EH (cell line): ENCODE measurements at places on chromosomes 11 and 22.

- DNase-seq, result peak; percentile 35
These were observed 17.3 kb downstream of the APOL2 start for GRCh38 chr22:36221799-36222751.

GRCh38 chr11:10457901-10458300, 2.8 kb downstream of the AMPD3 start:
- no peak for DNase-seq

GRCh38 chr11:115521825-115522224, 17.6 kb upstream of the CADM1 start:
- no peak for DNase-seq

DNA sequence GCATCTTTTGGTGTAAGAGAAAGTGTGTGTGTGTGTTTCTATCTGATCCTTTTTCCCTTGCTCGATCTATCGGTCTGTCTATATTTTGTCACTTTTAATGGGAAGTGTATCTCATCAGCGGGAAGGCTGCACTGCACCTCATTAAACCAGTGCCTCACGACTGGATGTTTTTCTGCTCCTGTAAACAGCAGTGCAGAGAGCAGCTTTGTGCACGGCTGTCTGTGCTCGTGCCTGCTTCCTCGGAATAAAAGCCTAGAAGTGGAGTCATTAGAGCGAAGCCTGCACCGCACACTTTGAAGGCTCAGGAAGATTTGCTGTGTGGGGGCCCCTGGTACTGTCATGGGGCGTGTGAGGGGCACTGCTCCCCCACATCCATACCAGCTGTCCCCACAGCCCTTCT, 27.0 kb upstream of the PARVG start:
- DNase-seq, result no peak

GRCh38 chr11:2306877-2307500, 5.2 kb downstream of the TSPAN32 start:
- peak; percentile 79 for DNase-seq

GRCh38 chr11:299951-300735, 817 bp upstream of the IFITM5 start:
- peak; percentile 34 for DNase-seq

- DNase-seq, result no peak
These were observed 89.7 kb upstream of the CSNK2A3 start for GRCh38 chr11:11442791-11443190.

DNA sequence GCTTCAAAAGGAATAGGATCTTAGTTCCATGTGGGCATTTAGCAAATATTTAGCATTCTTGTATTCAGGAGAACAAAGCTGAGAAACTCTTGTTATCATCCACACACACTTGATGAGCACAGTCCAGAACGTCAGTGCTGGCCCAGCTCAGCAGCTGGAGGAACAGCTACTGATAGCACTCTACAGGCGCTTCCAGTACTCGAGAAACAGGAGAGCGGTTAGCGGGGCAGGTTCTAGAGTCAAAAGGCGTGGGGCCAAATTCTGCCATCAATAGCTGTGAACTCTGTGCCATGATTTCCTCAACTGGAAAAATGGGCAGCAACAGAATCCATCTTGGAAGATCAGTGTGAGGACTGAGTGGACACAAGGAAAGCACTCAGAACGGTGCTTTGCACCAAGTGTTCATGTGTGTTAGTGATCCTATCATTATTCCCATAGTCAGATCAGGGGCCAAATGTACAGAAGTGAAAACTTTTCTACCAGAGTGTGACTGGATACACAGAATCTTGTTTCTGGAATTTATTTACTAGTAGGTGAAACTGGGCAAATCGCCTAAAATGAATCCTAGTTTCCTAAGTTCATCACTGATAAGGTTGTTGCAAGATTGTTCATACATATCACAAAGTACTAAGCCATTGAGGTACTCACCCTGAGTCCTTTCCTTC, 3.2 kb downstream of the JOSD1 start:
- DNase-seq, result peak; percentile 35

DNA sequence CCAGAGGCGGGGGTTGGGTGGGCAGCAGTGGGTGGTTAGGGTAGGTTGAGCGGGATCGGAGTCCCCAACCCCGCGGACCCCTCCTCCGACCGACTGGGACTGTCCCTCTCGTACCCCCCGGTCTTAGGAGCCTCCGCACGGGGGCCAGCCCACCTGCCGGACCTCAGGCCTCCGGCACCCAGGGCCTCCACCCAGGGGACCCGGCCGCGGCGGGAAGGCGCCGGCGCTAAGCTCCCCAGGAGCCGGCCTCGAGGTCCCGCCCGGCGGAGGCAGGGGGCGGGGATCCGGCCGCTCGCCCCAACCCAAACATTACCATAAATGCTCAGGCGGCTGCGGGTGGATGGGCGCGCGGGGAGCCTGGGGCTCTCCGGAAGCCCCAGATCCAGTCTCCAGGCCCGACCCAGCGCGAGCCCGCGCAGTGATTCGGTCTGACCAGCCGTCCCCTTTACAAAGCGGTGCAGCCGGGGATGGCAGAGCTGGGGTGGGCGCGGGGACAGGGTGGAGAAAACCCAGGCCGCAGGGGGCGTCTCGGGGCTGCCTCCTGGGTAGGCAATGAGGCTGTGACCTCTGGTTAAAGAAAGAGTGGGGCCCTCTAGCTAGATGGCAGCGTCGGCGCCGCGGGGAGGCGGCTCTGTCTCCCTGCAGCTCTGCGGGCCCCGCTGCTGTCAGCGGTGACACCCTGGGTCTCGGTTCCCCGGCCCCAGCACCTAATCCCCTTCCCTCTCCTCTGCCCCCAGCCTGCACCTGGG, 4.0 kb upstream of the MCAM start:
- peak; percentile 82 for DNase-seq
